Thymus (tissue), 14 donors: ENCODE measurements at places on chromosomes 11 and 22. TPM values are rescaled to one million over a fixed set of nuclear protein-coding genes. Genes with fewer than 3 reads are reported as not detected.

DNA sequence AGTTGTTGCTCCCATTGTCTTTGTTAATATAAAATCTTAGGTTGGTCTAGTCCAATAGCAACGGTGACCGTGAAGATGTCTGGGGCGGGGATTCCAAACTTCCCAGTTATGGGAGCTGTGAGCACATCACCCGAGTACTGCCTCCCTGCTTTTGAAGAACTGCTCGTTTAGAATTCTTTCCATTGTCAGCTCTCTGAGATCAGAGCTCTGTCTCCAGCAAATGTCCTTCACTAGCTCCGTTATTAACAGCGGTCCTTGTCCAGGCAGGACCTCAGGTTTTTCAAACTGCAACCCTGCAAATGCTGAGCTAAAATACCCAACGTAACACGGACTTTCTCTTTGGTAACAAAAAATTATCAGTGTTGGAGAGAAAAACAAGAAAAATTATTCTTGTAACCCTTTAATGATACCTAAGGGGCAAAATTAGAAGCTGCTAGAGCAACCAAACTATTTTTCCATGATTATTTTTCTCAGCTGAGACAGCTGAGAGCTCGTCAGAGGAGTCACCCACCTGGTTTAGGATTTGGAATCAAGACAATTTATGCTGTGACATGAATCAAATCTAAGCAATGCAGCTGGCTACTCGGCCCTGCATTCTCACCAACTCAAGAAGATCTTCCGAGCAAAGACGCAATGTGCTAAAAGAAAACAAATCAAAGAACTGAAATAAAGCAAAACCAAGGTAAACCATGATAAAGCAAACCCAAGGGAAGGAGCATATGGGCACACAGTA is 15.1 kb upstream of the EFCAB6 start:
- peaks cover 3% of the 10 kb centered on the region for H3K4me1 ChIP-seq
- H3K36me3 ChIP-seq = no peaks in the 10 kb centered on the region
- H3K27ac ChIP-seq = no peak overlapping the region

DNA sequence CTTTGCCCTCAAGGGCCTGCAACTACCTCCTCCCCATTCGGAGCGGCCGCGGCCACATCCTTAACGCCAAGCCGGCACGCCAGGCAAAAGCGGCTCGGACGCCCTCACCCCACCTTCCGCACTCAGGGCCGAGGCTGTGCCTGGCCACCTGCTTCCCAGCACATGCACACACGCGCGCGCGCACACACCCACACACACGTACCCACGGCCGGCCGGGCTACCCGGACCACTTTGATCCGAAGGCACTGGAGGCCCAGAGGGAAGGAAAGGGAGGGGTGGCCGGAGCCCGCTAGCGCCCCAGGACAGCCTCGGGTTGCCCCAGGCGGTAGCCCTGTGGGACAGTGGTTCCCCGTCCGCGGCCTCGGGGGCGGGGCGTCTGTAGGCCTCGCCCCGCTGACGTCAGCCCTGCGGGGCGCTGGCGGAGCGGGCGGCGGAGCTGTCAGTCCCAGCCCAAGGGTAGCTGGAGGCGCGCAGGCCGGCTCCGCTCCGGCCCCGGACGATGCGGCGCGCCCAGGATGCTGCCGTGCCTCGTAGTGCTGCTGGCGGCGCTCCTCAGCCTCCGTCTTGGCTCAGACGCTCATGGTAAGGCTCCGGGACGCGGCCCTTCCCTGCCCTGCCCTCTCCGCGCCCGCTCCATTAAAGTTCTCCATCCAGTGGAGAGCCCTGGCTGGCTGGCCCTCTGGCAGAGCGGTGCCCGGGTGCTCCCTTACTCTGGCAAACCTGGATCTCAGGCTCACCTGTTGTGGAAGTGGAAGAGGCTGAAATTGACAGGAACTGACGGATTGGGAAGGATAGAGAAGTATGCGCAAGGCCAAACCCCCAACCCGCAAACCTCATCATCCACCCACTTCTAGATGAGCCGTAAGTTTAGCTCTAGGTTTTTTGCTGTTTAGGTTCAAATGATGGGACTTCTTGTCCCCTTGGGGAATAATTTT is at the start of gene IL10RA:
Gene IL10RA, plus strand, starts transcription at position 442 of the 935 bp plus-strand sequence. Its CDS starts 74 bp downstream, at position 516.
- H3K4me3 ChIP-seq = peak within 1 kb of the TSS; percentile 68
- H3K4me1 ChIP-seq = peaks cover 26% of the 10 kb centered on the region
- H3K27ac ChIP-seq = peak within 1 kb of the TSS; percentile 87
- peaks cover 20% of the 10 kb centered on the region for H3K36me3 ChIP-seq
- peak; percentile 58 for DNase-seq

GRCh38 chr11:111691176-111691575 is 75.0 kb downstream of the PPP2R1B start:
- H3K4me1 ChIP-seq = no peaks in the 10 kb centered on the region
- H3K27me3 ChIP-seq = no peaks in the 10 kb centered on the region
- peaks cover 8% of the 10 kb centered on the region for H3K36me3 ChIP-seq

GRCh38 chr11:93249459-93250220 is 51.8 kb upstream of the SLC36A4 start:
- no peaks in the 10 kb centered on the region for H3K36me3 ChIP-seq
- no peak overlapping the region for H3K4me3 ChIP-seq
- DNase-seq = no peak
- no peaks in the 10 kb centered on the region for H3K4me1 ChIP-seq

GRCh38 chr11:45444796-45445195 is 158.7 kb upstream of the SYT13 start:
- H3K36me3 ChIP-seq = no peaks in the 10 kb centered on the region
- H3K27ac ChIP-seq = no peak overlapping the region
- no peaks in the 10 kb centered on the region for H3K4me1 ChIP-seq
- DNase-seq = no peak
- H3K27me3 ChIP-seq = no peaks in the 10 kb centered on the region

The HEPHL1 gene
- 0.14 TPM for total RNA-seq

The SLC37A4 gene
- total RNA-seq = 8.5 TPM

The OR8A1 gene
- not detected for total RNA-seq

The APOBEC3B gene
- total RNA-seq = 6.8 TPM
